Stimulated activated naive CD4-positive, alpha-beta T cell (primary cell): ENCODE measurements at places on chromosomes 11 and 22.

DNA sequence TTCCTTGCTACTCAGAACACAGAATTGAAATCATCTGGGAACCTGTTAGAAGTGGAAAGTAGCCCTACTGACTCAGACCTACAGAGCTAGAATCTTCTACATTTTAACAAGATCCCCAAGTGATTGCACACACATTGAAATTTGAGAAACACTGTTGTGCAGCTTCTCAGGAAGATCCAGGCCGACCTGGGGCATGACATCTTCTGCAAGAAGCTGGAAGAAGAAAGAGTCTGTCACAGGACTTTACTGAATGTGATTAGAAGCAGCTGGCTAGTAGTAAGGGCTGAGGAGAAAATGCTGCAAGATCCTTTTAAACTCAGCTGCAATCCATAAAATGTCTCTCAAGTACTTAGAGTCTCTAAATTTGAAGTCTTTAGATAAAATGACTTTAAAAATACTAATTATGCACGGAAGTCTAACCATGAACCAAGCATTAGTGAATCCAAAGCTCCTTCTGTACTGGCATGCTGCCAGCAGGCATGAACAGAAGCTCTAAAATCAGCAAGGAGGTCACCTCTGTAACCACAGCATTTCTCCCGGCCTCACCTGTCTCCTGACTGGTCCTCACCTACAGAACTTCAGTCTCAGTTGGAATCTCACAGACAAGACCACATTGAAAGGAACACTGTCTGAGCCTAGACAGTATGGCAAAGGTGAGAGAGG, 85.0 kb downstream of the SERGEF start:
- DNase-seq: no peak

GRCh38 chr22:38762551-38762983, 6.8 kb upstream of the SUN2 start:
- DNase-seq: no peak

DNA sequence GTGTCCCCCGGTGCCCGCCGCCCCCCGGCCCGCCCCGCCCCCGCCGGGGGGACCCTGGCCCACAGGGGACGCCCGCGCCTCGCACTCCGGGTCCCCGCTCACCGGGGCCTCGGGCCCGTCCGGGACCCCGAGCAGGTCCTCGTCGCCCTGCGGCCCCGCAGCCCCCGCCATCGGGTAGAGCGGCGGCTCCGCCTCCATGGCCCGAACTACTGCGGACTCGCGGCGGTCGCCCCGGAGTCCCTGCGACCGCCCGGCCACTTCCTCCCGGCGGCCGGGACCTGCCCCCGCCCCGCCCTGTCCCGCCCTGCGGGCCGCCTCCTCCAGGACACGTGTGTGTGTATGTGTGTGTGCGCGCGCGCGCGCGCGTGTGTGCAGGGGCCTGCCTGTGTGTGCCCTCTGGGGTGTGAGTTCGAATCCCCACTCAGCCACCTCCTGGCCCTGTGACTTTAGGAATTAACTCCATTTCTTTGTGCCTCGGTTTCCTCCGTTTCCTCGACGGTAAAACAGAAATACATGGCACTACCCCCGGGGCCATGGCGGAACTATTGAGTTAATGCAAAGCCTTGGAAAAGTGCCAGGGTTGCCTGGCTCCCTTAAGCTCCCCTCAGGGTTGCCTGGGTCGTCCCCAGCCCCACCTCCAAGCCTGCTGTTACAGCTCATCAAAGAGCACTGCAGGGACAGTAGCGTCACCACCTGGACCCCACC, at the start of gene UNC93B1:
TSS of gene UNC93B1 (minus strand) at position 252 of the 705 bp plus-strand sequence. CDS start at position 198, 54 bp downstream.
- peak; percentile 45 for DNase-seq

- no peak for DNase-seq
These were observed 4.6 kb downstream of the LGALS12 start for GRCh38 chr11:63510360-63511047.

GRCh38 chr22:23237201-23237798, 57.0 kb downstream of the BCR start:
- DNase-seq: no peak

- DNase-seq: no peak
These were observed 51.1 kb downstream of the PRMT3 start for GRCh38 chr11:20438637-20439036.
